Dermis blood vessel endothelial cell (primary cell): ENCODE measurements at places on chromosomes 3 and 15.

GRCh38 chr3:189132231-189132671 is 39.5 kb upstream of the TPRG1 start:
- peak; percentile 83 for DNase-seq

- no peak for DNase-seq
Measured at GRCh38 chr3:150899141-150899540, 6.1 kb downstream of the MINDY4B start.

GRCh38 chr3:76470285-76470684 is 569.6 kb upstream of the ROBO2 start:
- DNase-seq = no peak

DNA sequence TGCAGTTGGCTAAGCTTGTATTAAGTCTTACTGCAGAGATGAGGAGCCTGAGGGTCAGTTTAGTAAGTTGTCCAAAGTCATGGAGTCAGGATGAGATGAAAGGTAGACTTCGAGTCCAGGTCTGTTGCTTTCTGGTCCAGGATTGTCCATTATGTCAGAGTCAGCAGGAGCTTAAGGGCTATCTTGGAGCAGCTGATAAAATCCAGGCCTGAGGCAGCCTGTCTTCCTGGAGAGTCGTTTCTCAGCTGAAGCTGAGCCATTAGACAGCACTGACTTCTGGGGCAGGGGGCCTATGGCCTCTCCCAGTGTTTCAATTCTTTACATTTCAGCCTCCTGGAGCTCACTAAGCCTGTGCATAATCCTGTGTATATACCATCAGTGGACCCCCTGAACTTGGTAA is 219.5 kb upstream of the GAP43 start:
- no peak for DNase-seq

GRCh38 chr3:169354774-169355501 is 308.6 kb downstream of the MECOM start:
- DNase-seq = peak; percentile 38

GRCh38 chr3:46695177-46695961 is 1.9 kb upstream of the ALS2CL start:
- peak; percentile 96 for DNase-seq

DNA sequence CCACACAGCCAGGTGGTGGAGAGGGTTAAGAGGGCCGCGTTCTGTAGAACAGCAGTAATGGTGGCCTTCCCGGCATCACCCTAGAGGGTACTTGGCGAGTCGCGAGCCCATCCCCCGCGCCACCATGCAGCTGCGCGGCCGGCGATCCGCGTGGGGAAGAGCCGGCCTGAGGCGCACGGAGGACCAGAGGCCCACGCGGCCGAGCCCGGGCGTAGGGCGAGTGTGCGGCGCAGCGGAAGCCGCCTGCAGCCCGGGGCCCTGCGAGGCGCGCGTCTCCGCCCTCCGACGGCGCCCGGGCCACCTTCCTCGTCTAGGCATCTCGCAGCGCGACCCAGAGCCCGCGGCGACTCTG is 423 bp downstream of the TKT start:
- DNase-seq = peak; percentile 52

DNA sequence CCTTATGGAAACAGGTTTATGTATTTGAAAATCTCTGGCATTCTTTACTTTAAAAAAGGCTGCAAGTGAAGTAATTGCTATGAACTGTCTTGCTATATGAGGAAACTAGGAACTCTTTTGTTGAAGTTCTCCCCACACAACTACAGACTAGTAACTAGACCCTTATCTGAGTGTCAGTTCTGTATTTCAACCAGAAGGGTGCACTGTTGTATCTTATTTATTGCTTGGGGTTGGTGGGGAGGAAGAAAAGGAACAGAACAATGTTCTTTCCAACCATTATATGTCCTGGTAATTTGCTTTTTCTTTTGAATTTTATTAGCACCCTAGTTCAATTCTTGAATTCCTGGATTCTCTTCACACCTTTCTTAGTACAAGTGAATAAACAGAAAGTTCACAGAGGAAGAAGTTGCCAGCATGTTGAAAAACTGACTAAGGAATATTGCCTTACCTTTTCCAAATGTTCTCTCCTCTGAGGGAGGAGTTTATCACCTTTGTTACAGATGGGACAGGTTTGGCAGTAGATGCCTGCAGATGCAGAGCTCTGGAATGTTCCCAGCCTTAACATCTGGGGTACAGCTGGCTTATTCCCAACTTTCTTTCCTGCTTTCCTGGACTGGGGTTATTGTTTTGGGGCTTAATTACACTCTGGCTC is 162.4 kb upstream of the CFAP20DC start:
- DNase-seq = peak; percentile 48

DNA sequence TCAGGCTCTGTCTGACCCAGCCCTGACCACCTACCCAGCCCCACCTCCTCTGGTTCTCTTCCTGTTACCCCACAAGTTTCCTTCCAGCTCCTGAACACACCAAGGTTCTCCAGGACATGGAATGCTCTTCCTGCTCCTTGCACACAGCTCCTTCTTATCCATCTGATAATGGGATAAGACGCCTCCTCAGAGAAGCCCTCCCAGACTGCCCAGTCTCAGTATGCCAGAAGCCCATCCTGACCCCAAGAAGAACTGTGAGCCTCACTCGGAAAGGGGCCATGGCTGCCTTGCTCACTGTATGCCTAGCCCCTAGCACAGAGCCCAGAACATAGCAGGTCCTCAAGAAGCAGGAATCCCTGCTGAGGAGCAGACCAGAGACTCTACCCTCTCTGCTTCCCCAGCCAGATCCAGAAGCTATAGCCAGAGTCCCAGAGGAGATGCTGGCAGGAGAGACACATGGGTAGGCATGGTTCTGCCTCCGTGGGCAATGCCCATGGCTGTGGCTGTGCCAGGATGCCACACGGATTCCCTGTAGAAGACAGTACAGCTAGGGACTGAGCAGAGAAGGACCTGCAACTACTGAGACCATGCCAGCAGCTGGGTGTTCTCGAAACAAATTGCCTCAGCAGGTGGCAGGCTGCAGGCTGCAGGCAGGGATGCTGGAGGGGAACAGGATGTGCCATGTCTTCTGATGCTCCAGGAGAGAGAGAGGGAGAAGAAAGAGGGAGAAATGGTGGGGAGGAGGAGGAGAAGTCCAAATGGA is 74.0 kb upstream of the LINGO1 start:
- no peak for DNase-seq

- DNase-seq = peak; percentile 42
Measured at GRCh38 chr15:101501703-101502373, 12.3 kb upstream of the PCSK6 start.

GRCh38 chr15:64058279-64058678 is 12.0 kb upstream of the DAPK2 start:
- peak; percentile 17 for DNase-seq

DNA sequence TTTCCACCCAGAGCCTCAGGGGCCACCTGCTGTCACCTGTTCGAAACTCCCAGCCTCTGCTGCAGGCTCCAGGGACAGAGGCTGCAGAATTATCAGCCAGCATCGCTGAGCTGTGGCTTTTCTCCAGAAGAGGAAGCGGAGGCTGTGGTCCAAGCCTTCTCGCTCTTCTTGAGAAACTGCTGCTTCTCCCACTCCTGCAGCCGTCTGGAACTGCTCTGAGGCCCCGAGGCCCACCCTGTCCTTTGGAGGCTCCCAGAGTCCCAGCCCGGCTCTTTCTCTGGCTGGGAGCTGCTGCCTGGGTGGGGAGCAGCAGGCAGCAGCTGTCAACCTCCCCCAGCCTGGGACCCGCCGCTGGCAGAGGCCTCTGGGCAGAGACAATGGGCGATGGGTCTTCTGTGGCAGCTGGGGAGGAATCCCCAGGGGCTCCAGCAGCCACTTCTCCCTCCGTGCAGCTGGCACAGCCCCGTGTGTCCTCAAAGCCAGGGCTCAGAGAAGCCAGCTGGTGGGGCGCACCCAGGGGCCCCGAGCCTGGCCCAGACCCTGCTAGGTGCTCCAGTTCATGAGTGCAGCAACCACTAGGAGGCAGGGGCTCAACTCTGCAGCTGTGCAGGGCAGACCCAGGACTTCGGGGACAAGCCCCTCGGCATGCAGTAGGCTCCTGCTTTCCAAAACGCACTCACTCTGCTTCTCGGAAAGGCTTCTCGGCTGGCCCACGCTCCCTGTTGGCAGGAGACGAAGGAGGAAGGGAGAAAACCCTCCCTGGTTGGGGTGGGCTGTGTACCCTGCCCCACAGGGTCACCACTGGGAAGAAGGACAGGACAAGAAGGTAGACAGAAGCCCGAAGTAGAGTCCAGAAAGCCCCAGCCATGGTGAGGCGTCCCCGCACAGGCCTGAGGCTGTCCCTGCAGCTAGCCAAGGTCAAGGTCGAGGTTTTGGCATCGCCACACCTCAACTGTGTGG is 49.9 kb upstream of the FURIN start:
- DNase-seq = no peak

DNA sequence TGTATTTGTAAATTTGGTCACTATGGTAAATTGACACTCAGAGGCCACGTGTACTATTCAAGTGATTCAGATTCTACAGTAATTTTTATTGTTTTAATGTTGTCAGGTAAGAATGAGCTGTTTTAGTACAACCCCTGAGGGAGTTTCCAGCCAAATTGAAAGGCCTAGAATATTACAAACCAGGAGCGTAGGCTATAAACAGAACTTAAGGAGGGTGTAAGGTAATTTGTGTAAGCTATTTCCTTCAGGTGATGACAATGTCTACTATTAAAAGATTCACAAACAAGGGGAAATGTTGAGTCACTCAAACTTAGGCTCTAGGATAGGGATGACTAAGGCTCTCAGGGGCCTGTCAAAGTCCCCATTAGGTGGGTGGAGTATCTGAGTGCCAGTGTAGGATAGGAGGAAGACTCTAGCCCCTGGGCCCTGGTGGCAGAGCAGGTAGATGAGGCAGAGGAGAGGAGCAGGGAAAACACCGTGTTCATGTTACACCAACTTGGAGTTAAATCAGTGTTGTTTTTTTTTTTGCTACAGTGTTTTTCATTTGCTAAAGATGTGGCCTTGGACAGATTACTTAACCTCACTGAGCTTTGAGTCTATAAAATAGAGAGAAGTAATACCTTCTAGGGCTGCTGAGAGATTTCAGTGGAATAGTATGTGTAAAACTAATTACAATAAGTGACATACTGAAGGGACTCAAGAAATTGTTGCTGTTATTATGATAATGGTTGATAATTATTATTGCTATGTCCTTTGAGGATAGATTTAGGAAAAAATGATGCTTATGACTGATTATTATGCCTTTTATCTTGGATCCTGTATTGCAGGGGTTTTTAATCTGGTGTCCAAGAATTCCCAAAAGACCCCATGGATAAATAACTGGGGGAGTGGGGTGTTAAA is 10.3 kb downstream of the TM4SF1 start:
- peak; percentile 95 for DNase-seq

DNA sequence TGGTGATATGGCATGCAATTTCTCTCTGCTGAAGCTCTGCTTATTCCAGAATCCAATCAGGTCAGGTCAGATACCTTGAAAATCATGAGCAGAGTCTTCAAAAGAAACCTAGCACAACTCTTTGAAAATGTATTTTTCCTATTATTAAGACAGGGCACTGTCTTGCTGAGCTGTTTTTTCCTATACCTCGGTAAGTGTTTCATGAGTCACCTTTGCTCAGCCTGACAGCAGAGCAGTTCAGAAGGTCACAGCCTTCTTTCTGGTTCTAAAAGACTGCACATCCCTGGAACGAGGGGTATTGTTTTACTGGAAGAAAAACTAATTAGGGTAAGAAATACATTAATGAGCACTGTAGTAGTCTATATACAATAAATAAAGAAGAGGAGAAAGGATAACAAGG is 422.0 kb downstream of the SOX2 start:
- no peak for DNase-seq
